CD4-positive, alpha-beta T cell treated with Interferon alpha-2 for 1 hour (primary cell): ENCODE measurements at places on chromosomes 13 and 19.

DNA sequence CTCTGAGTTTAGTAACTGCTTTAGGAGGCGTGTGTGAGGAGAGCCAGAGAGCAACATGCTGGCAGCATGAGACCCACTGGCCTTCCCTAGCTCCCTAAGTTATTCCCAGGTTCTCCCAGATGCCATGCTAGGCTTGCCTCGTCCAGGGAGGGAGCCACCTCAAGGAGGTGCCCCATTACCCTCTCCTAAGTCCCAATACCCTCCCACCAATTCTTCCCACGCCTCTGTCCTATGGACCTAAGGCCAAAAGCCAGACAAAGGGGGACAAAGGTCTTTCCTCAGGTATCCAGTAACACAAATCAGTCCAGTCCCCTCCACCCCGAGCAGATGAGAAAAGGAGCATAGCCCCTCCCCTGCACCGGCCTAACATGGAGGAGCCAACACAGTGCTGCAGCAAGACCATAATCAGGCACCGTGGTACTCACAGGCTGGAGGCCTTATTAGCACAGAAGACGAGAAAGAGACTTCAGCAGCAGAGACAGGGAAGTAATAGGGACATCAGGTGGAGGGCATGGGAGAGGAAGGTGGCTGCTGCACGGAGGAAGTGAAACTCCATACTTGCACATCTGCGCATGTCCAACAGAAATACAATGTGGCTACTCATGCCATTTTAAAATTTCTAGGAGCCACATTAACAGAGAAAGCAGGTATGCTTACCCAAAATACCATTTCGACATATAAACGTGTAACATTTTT lies 46.3 kb downstream of the BRD4 start:
- no peak for DNase-seq

DNA sequence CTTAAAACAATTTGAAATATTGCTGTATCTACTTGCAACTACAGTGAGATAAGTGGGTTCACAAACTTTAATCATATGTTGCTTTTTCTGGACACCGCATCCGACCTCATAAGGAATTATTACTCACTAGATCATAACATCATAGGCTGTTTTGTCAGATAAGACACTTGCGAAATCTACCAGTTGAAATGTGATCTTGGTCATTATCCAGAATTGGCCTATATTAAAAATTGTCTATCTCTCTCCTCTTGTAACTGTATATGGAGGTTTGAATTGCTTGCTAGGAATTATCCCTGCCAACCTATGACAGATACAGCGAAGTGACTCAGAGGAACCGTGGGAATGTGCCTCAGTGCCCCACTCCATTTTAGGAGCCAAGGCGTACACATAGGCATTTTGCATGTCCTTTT lies 117.0 kb upstream of the POSTN start:
- DNase-seq, result no peak

DNA sequence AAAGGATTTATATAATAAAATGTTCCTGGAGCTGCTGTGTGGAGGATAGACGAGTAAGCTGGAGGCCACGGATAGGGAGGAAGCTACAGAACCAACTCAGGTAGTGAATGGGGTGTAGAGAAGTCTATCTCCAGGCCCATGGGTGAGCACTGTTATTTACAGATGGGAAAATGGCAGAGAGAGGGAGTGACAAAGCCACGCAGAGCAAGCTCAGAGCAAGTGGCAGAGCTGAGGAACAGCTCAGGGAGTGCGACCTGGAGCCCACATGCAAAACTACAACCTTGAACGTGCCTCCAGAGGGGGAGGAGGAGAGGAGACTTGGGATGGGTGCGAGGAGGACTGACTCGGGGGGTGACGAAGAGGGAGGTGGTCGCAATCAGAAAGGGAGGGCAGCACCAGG lies 13.4 kb upstream of the RSPH6A start:
- no peak for DNase-seq

GRCh38 chr13:48576448-48577010 lies 43.6 kb upstream of the RCBTB2 start:
- no peak for DNase-seq

DNA sequence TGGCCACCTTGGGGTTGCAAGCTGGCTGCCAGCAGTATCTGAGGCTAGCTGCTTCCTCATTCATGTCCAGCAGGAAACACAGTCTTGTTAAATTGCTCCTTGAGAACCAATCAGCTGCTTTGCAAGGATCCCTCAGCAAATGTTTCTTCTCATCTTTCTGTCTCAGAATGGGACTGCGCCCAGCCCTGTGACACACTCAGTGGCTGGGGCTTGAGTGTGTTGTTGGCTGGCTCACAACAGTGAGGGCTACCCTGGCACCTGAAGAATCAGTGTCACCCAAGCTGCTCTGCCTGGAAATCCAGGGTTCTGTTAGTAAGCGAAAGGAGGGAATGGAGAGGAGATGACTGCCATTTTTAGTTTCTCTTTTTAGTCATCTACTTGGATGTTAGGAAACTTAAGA lies 317.2 kb downstream of the DCT start:
- DNase-seq, result no peak

- DNase-seq, result no peak
Measured at GRCh38 chr13:48866249-48866648, 109.5 kb upstream of the FNDC3A start.

- no peak for DNase-seq
Measured at GRCh38 chr13:49938921-49939320, 2.8 kb upstream of the SPRYD7 start.

DNA sequence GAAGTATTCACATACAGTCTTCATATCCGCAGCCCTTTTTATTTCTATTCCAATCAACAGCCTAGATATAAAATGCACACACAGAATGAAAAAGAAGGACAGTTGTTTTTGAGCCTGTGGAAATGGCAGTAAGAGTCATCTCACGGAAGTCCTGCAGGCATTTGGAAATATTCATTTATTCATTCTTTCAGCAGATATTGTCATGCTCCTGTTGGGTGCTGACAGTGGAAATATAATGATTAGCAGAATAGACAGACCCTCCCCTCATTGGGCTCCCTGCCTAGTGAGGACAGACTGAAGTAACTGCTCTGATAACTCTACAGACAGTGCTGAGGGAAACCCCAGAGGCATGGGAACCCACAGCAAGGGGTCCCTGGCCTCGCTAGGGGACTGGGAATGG lies 392.3 kb downstream of the FOXO1 start:
- no peak for DNase-seq

- DNase-seq, result no peak
Measured at GRCh38 chr19:50830266-50831025, 2.9 kb downstream of the KLK15 start.

DNA sequence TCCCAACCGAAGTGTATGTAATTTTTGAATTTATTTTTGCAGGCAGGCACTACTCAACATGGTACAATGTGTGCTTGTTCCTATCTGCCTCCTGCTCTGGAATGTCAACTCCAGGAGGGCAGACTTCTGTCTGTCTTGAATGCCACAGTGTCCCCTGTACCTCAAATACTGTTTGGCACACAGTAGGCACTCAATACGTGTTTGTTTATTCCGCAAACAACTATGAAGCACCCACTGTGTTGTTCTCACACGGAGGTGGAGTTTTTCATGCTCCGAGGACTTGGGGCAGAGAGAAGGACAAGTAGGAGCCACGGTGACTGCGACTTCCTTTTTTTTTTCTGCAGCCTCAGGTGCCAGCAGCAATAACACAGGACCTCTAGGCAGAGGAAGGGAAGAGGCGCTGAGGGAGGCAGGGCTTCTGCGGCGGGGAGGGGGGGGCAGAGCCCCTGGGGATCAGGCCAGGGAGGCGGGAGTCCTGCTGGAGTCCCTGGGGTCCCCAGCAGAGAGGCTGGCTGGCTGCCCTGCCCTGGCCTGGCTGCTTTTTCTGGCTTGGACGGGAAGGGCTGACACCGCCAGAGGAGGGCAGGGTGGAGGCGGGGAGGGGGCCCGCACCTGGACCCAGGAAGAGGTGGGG lies 29.3 kb upstream of the TNFAIP8L1 start:
- DNase-seq, result no peak

GRCh38 chr19:46723471-46723870 lies 6.6 kb upstream of the PRKD2 start:
- DNase-seq, result no peak

- no peak for DNase-seq
Measured at GRCh38 chr19:6022570-6023064, 44.7 kb upstream of the RANBP3 start.

DNA sequence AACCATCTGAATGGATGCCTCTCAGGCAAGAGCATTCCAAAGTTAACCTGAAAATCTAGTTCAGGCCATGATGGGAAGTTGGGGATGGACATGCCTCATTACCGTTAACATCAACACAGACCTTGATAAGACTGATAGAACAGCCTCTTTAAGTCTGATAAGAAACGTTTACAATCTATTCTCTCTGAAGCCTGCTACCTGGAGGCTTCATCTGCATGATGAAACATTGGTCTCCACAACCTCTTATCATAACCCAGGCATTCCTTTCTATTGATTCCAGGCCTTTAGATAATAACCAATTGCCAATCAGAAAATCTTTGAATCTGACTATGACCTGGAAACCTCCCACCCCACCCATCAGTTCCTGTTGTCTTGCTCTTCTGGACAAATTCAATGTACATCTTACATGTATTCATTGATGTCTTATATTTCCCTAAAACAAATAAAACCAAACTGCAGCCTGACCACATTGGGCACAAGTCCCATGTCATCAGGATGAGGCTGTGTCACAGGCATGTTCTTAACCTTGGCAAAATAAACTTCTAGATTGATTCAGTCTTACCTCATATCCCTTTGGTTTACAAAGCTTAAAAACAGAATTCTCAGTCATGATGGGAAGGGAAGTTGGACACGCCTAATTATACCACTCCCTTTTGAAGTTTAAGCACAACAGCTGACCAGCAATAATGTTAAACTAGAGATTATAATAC lies 843.8 kb upstream of the SPRY2 start:
- no peak for DNase-seq

GRCh38 chr13:111384441-111385182 lies 64.2 kb downstream of the TEX29 start:
- peak; percentile 10 for DNase-seq

- DNase-seq, result no peak
Measured at GRCh38 chr19:28334419-28334818, 878.5 kb downstream of the UQCRFS1 start.

- no peak for DNase-seq
Measured at GRCh38 chr19:10963865-10964264, 3.0 kb downstream of the SMARCA4 start.

DNA sequence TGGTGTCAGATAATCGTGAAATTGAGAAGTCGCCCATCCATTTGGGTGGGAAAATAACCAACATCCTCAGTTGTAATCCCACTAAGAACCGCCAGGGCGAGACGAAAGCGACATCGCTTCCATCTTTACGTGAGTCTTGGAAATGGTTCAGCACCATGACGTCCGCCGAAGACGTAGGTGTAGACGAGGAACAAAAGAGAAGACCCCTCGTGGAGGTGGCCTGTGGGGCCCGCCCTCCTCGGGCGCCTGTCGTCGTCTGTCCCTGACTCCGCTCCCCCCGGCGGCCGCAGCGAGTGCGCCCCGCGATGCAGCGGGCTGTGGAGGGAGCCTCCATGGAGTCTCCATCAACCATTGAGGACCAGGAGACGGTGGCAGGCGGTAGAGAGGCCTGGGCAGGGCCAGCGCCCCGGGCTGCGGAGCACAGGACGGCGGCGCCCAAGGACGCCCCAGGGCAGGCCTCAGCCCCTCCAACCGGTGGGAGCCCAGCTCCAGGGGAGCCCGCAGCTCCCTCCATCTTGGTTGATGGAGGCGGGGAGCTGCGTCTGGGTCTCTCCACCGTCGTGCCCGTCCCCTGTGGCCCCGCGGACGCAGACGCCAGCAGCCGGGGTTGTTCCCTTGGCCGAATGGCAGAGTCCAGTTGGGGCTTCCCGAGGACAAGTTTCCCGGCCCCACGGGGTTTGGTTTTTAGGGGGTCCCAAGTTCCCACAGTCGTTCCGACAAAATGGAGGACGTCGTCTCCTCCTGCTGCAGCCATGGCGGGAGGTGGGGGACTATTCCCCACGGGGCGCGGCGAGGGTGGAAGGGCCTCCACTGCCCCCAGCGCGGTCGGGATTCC lies 990 bp upstream of the ZMYM2 start:
- peak; percentile 88 for DNase-seq

DNA sequence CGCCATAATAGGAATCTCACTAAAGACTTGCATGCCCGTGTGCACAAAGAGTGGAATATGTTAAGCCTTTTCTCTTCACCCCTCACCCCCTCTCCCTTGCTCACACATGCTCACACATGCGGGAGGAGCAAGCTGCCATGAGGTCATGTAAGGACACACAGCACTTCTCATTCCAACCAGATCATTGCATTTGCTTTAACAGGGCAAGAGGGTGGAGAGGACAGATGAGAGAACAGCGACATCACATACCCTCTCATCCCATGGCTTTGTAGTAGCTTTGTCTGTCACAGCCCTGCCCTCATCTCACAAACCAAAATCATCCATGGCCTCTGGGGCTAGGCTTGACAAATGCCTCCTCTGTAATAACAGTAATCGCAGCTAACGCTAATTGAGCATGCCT lies 145.6 kb upstream of the FRY start:
- DNase-seq, result no peak

- DNase-seq, result no peak
Measured at GRCh38 chr13:112958127-112958989, 10.7 kb upstream of the MCF2L start.

DNA sequence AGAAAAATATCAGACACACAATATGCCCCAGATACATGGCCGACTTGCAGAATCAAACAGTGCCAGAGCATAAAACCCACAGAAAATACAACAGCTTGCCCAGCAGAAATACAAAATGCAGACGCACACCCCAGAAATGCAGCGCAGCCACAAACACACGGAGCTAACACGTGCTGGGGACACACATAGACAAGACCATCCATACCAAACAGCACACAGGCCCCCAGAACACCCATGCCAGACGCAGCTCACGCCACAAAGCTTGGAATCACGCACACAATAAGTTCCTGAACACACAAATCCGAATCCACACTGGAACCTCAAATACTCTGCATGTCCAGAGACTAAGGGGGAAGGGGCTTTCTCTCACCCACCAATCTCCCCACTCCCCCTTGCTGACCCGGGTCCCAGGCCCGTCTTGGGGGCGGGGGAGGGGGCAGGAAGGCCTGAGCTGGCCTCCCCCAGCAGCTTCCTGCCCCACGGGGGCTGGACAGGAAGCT lies 17.2 kb downstream of the CCDC97 start:
- DNase-seq, result peak; percentile 48

GRCh38 chr19:16679811-16680210 lies 18.9 kb downstream of the TMEM38A start:
- DNase-seq, result no peak

DNA sequence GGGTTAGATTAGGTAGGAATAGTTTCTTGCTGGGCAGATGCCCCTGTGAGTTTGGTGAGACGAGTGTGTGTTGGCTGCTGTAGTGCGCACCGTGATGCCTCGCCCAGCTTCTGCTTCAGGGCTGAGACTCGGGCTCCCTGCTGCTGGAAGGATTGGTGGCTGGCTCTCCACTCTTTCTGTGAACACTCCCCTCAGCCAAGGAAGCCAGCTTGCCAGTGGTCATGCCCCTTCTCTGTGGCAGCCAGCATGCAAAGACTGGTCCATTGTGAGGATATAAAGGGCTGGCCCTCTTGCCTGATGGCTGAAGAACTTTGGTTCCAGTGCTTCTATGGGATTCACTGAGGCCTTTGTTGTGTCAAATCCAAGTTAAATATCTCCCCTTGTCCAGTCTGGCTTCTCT lies 2.9 kb upstream of the HTR2A start:
- no peak for DNase-seq
